T-helper 2 cell treated with Interferon-gamma antibody and Interleukin-4, amounts not matched to agents 100 ng/mL and 5 ng/mL, for 36 hours (primary cell): ENCODE measurements at places on chromosomes 12 and 14. TPM values are rescaled to one million over a fixed set of nuclear protein-coding genes. Genes with fewer than 3 reads are reported as not detected.

KRT3 gene
- not detected in 2 replicates for total RNA-seq

ALG10 gene
- total RNA-seq, result 19.4 and 19.8 TPM in 2 replicates

PIANP gene
- not detected in 2 replicates for total RNA-seq

SPTSSA gene
- 14.6 and 14.9 TPM in 2 replicates for total RNA-seq

ATXN2 gene
- total RNA-seq, result 43.7 and 45.3 TPM in 2 replicates

CLEC4E gene
- not detected in 2 replicates for total RNA-seq
